ENCODE measurements at places on chromosomes 5 and 9.

- DNase-seq = no peak
These were observed 63.6 kb downstream of the SSBP2 start for GRCh38 chr5:81687292-81687691.

- no peak for DNase-seq
These were observed 88.7 kb downstream of the GPBP1 start for GRCh38 chr5:57262541-57262940.

DNA sequence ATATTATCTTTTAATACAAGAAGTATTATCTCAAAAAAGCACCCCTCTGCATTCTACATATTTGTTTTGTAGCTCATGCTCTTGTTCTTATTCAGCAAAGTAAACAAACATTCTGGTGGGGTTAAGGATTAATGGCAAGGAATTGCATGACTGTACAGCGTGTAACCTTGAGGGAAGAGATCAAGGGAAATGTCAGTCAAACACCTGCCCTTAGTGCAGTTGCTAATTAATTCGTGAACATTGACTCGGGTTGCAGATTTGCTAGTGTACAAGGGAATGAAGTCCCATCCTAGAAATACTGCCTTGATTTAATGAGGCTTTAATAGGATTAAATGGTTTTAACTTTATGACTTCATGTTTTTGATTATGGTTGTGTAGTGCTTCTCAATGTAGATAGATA, 1758.1 kb downstream of the MAT2B start:
- DNase-seq = no peak

DNA sequence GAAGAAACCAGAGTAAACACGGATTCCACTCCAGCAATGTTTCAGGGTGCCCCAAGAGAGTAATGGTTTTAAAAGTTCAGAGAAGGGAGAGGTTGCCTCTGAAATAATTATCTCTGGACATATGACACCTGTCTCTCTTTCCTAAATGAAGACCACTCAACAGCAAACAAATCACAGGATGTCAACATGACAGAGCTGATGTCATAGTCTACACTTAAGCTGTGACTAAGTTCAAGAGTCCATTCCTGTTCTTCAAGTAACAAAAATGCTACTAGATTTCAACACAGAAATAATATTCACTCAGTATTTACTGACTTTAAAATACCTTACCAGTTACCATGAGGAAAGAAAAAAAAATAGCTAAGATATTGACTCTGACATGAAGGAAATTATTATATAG, 44.7 kb upstream of the SLC30A5 start:
- DNase-seq = no peak

DNA sequence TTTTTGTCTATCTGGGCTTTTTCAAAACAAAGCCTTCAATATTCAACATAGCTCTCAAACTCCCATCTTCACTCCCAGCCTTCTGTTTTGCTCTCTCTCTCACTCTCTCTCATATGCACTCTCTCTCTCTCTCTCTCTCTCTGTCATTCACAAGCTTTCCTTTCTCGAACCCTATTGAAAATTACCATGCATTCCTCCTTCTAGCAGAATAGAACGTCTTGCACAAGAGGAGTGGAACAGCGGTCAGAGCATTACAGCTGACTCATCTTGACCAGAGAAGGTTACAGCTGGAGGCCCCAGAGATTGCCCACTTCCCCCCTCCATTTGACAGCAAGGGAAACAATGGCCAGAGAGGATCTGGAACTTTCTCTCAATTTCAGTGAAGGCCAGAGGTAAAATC, 51.0 kb upstream of the LIFR start:
- no peak for DNase-seq

GRCh38 chr9:77016526-77017504, 2.6 kb upstream of the FOXB2 start:
- DNase-seq = no peak

GRCh38 chr9:17018540-17019196, 116.2 kb upstream of the CNTLN start:
- DNase-seq = no peak

DNA sequence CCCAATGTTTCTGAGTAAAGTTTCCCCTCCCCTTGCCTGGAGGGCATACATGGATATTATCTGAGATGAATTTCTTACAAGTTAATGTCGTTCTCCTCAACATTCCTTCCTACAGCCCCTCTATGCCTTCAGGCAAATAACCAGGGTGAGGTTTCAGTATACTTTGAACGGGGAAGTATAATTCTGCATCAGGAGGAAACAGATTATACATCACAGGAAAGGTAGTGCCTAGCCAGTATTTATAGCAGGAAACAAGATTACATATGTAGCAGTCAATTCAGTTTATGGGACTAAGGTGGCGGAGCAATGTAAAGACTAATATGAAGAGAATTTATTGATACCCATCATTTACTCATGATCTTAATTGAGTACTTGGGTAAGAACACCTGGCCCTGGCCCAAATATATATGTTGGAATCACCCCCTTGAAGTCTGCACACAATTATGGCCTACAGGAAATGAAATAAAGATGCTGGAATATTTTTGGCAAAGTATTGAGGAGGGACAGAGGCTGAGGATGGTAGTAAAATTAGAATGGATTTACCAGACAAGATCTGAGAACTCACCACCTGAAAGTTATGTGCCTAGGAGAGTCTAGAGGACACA, 661.1 kb downstream of the PTPRD start:
- no peak for DNase-seq

- DNase-seq = no peak
These were observed 3.4 kb downstream of the ASS1 start for GRCh38 chr9:130448035-130448624.
